ENCODE measurements at places on chromosomes 7 and 10. TPM values are rescaled to one million over a fixed set of nuclear protein-coding genes. Genes with fewer than 3 reads are reported as not detected.
A peak's percentile ranks its signal among the peaks of the same experiment; 100 is the strongest.

GRCh38 chr7:107100824-107101223 is 56.3 kb downstream of the PRKAR2B start:
- DNase-seq: no peak
- H3K4me1 ChIP-seq: no peaks in the 10 kb centered on the region
- H3K36me3 ChIP-seq: no peaks in the 10 kb centered on the region
- H3K4me3 ChIP-seq: no peak overlapping the region
- no peaks in the 10 kb centered on the region for H3K27me3 ChIP-seq

DNA sequence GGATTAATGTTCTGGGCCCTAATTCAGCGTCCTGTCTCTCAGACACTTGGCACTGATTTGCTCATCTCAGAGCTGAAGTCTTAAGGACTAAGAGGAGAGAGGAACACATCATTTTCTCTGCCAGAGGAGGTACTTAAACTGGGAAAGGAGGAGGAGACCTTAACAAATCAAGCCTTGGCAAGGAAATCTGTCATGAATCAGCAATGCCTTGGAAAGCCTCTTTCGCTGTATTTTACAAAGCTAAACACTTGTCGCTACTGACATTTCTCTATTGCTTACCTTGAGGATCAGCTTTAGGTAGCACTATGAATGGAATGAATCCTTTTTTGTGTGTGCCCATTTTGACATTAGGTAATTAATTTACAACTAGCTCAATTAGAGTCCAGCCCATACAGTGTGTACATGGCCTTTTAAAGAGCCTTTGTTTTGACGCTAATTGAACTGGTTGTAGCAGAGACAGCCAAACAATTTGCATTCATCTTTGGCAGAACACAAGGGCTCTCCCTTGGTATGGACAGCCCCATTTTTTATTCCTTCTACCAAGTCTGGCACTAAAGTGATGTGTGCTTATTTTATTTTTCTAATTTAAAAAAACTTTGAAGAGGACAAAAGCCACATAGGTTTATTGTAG is 37.4 kb downstream of the AUTS2 start:
- no peak overlapping the region for H3K27ac ChIP-seq
- H3K4me3 ChIP-seq: no peak overlapping the region
- no peaks in the 10 kb centered on the region for H3K36me3 ChIP-seq
- peaks cover 51% of the 10 kb centered on the region for H3K4me1 ChIP-seq

GRCh38 chr10:102778781-102779180 is 35.0 kb downstream of the WBP1L start:
- H3K4me3 ChIP-seq: no peak overlapping the region
- no peak for DNase-seq
- no peaks in the 10 kb centered on the region for H3K27me3 ChIP-seq
- H3K36me3 ChIP-seq: no peaks in the 10 kb centered on the region
- peaks cover 55% of the 10 kb centered on the region for H3K4me1 ChIP-seq

GRCh38 chr10:52776471-52776903 is 3.9 kb upstream of the MBL2 start:
- H3K36me3 ChIP-seq: no peaks in the 10 kb centered on the region
- H3K27ac ChIP-seq: no peak overlapping the region
- no peaks in the 10 kb centered on the region for H3K4me1 ChIP-seq
- no peak for DNase-seq
- H3K4me3 ChIP-seq: no peak overlapping the region

DNA sequence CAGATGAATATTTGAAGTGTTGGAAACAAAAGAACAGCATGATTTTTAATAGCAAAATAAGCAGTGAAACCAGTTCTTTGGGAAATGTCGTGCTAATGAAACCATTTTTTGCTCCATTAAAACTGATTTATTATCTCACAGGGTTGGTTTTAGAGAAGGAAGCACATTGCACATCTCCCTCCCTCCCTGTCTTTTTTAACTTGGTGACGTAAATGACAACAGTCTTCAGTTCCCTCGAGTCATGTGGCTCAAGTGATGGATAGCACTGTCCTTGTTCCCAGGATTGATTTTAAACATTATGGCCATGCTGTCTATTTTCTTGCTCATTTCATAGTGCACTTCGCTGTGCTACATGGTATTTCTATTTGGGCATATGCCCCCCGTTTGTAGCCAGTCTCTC is 105.9 kb downstream of the DOCK1 start:
- H3K4me3 ChIP-seq: no peak overlapping the region
- no peak for DNase-seq
- H3K36me3 ChIP-seq: no peaks in the 10 kb centered on the region
- peaks cover 12% of the 10 kb centered on the region for H3K4me1 ChIP-seq

DNA sequence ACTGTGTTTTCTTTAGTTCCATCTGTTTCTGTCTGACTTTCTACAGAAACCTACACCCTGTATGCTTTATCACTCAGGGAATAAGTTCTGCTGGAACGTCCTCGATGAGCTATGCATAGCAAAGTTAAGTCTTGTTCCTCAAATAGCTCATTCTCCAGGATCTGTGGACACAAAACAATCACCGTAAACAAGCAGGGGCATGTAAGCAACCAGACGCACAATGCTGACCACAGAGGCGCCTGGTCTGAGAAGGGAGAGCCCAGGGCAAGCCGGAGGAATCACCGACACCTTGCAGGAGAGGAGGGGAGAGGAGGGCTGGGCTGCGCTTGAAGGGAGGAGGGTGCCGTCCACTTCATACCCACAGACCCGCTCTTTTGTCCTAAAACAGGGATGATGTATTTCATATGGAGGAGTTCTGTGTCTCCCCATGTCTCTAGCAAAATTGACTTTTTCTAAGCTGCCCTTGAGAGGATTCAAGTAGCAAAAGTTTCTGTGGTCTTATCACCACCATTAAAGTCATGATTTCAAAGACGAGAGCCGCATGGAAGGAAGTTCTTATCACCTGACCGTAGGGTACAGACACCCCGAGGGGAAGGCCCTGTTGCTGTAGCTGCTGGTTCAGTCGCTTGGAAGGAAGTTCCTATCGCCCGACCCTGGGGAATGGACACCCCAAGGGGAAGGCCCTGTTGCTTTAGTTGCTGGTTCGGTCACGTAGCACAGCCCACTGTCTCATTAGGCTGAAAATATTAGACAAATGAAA is 14.3 kb downstream of the CALML3 start:
- no peak overlapping the region for H3K27ac ChIP-seq
- no peaks in the 10 kb centered on the region for H3K27me3 ChIP-seq
- no peak overlapping the region for H3K4me3 ChIP-seq
- no peaks in the 10 kb centered on the region for H3K4me1 ChIP-seq
- peaks cover 5% of the 10 kb centered on the region for H3K36me3 ChIP-seq
- DNase-seq: no peak

DNA sequence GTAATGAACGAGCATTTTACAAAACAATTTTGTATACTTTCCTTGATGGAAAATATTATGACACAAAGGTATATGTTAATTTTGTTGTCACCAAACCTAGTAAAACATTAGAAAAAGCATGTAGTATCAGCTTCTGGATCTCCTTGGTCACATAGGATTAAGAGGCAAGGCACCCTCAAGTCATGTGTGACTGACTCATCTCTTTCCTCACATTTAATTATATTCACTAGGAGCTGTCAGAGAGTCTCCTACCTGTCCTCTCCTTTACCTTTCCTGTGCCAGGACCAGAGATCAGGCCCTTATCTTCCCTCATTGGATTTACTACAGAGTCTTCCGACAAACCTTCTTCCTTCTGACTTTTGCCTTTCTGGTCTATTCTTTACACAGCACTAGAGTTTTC is 111.3 kb upstream of the RPA3 start:
- H3K36me3 ChIP-seq: no peaks in the 10 kb centered on the region
- DNase-seq: no peak
- no peak overlapping the region for H3K4me3 ChIP-seq
- H3K4me1 ChIP-seq: peaks cover 16% of the 10 kb centered on the region
- no peak overlapping the region for H3K27ac ChIP-seq
- no peaks in the 10 kb centered on the region for H3K27me3 ChIP-seq

DNA sequence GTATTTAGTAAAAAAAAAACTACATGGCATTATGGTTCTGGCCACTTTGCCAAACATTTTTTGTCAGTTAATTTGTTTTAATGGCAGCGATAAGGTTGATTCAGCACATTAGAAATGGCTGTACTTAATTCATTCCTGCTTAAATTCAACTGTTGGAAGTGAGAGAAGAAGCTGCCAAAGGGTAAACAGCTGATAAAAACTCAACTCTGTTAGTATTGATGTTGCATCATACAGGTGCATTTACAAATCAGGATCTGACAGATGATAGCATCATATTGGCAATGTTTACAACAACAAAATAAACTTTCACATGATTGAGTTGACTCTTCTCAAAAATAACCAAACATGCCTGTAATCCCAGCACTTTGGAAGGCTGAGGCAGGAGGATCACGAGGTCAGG is 444.3 kb downstream of the IPMK start:
- no peak overlapping the region for H3K27ac ChIP-seq
- no peaks in the 10 kb centered on the region for H3K27me3 ChIP-seq
- no peak overlapping the region for H3K4me3 ChIP-seq
- H3K36me3 ChIP-seq: no peaks in the 10 kb centered on the region
- peaks cover 4% of the 10 kb centered on the region for H3K4me1 ChIP-seq

GRCh38 chr10:84416245-84416555 is 87.8 kb downstream of the CCSER2 start:
- peaks cover 24% of the 10 kb centered on the region for H3K4me1 ChIP-seq
- no peak overlapping the region for H3K27ac ChIP-seq
- H3K27me3 ChIP-seq: no peaks in the 10 kb centered on the region
- H3K36me3 ChIP-seq: no peaks in the 10 kb centered on the region

GRCh38 chr7:3245077-3245476 is 56.0 kb upstream of the SDK1 start:
- DNase-seq: no peak
- no peak overlapping the region for H3K4me3 ChIP-seq
- no peaks in the 10 kb centered on the region for H3K36me3 ChIP-seq
- H3K27ac ChIP-seq: no peak overlapping the region

DNA sequence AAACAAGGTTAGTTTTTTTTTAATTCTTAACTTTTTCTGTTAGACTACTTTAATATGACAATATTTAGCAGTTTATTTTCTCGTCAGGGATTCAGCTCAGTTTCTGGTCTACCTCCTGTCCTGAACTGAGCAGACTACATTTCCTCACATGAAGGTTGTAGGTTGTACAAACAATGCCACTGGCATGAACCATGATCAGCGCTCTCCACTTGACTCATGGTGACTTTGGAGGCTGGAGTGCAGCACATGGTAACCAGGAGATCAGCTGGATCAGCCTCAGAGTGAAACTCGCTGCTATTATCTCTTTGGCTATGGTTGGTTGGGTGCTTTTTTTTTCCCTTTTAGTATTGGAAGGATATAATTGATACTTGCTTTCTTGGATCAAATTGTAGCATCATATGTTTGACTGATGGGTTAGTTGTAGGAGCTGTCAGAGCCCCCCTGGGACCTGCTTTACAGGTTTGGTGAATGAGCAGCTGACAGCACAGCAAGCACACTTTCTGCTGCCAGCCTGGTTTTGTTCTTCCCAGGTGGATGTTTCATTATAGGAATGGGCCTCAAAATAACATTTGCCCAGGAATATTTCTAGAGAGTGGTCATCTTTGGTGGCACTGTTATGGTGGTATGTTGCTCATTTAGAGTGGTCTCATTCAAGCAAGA is 556.4 kb downstream of the AUTS2 start:
- no peak for DNase-seq
- no peak overlapping the region for H3K27ac ChIP-seq
- no peak overlapping the region for H3K4me3 ChIP-seq

- no peaks in the 10 kb centered on the region for H3K36me3 ChIP-seq
- no peak overlapping the region for H3K4me3 ChIP-seq
- no peaks in the 10 kb centered on the region for H3K27me3 ChIP-seq
- no peak overlapping the region for H3K27ac ChIP-seq
Observed at GRCh38 chr10:3096149-3096548, 28.8 kb downstream of the PFKP start.

DNA sequence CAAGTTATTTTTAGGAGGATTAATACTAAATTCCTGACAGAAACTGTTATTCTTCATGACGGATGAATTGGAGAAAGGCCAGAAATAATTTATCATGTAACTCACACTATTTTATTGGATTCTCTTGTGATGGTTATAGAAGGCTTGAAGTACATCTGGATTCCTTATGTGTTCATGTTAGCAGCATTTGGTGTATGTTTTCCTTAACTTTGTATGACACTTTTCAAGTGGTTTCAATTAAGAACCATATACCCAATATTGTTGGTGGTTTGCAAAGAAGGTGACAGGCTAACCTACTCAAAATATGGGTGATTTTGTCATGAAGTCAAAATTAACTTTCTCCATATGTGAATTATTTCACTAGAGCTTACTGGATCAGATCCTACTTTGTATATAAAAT is 532.2 kb upstream of the CNTNAP2 start:
- no peaks in the 10 kb centered on the region for H3K4me1 ChIP-seq
- no peak overlapping the region for H3K27ac ChIP-seq
- H3K36me3 ChIP-seq: no peaks in the 10 kb centered on the region
- no peak overlapping the region for H3K4me3 ChIP-seq
- no peak for DNase-seq
- H3K27me3 ChIP-seq: no peaks in the 10 kb centered on the region

GRCh38 chr7:157397731-157398691 is 61.2 kb downstream of the DNAJB6 start:
- H3K4me3 ChIP-seq: no peak overlapping the region
- H3K27ac ChIP-seq: no peak overlapping the region
- DNase-seq: peak; percentile 71
- peaks cover 3% of the 10 kb centered on the region for H3K4me1 ChIP-seq
- no peaks in the 10 kb centered on the region for H3K27me3 ChIP-seq

DNA sequence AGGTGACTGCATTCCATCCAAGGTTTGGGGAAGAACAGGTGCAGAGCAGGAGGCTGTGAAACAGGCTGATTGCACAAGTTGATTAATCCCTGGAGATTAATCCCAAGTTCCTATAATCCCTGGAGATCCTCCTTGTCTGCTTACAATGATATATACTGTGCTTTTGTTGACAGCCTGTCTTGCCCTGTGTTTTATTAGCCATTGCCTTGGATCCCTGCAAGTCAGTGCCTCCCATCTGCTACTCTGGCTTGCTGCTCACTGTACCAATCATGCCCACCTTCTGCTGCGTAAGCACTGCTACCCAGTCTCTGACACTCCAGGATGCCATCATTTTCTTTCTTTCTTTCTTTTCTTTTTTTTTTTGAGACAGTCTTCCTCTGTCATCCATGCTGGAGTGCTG is 65.4 kb downstream of the ANKRD61 start:
- H3K36me3 ChIP-seq: no peaks in the 10 kb centered on the region
- no peak for DNase-seq
- no peak overlapping the region for H3K4me3 ChIP-seq
- H3K27ac ChIP-seq: no peak overlapping the region

GRCh38 chr7:137953665-137954470 is 48.0 kb downstream of the CREB3L2 start:
- H3K4me3 ChIP-seq: no peak overlapping the region
- H3K36me3 ChIP-seq: no peaks in the 10 kb centered on the region
- DNase-seq: peak; percentile 61
- H3K27me3 ChIP-seq: no peaks in the 10 kb centered on the region

The PIP gene
- not detected for total RNA-seq

The FEZF1 gene
- 330 TPM for total RNA-seq

The PILRA gene
- total RNA-seq: 0.68 TPM

The FGF8 gene
- 32.2 TPM for total RNA-seq

The EGR2 gene
- total RNA-seq: 5.0 TPM

The UNCX gene
- total RNA-seq: not detected

The PNLIP gene
- total RNA-seq: not detected

The HACD1 gene
- 1.9 TPM for total RNA-seq

The ANKRD1 gene
- 0.09 TPM for total RNA-seq

The SPDYE8 gene
- total RNA-seq: not detected

The UCMA gene
- total RNA-seq: not detected

All from neural progenitor cell (in vitro differentiated cells).